ENCODE measurements at places on chromosomes 6 and 20.

DNA sequence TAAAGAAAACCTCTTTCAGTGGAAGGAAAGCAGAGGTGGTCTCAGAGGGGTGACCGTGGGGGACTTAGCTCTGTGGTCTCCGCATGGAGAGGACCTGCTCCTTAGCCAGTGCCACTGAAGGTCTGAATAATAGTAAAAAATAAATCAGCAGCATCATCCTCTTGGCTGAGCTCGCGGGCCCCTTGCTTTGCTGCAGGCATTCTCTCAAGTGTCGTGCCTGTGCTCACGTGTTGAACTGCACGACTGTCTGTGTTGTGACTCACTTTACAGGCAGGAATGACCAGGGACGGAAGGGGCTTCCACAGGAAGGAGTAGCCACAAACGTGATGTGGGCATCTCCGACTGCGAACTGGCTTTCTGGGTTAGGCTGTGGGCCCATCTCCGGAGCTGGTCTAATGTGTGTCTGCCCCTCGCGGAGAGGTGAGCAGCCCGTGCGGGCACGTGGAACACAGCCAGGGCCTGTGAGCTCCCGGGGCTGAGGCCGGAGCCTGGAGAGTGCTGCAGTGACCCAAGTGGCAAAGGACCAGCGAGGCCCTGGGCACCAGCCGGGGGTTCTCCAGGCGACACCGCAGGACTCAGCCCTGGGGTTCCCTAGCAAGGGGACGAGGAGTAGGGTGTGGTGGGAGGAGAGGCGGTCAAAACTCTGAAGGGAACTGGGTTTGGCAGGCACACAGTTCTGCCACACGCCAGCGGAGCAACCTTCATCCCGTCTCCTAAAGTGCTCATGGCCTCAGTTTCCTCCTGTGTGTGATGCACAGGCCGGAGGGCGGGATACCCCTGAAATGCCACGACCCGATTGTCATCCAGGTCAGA is 89.2 kb downstream of the RAMACL start:
- no peak for DNase-seq

- DNase-seq: peak; percentile 15
Measured at GRCh38 chr6:69796073-69796641, 653 bp downstream of the LMBRD1 start.

GRCh38 chr20:14902432-14903089 is 565.1 kb upstream of the FLRT3 start:
- no peak for DNase-seq

- DNase-seq: no peak
Measured at GRCh38 chr20:33282991-33283555, at the start of gene BPIFB1. Gene BPIFB1, plus strand, starts transcription at chr20:33283214. Its CDS starts 2,860 bp downstream, at chr20:33286074.

- DNase-seq: no peak
Measured at GRCh38 chr20:42961771-42962170, 227.9 kb downstream of the PTPRT start.

GRCh38 chr20:10221021-10221420 is 2.4 kb downstream of the SNAP25 start:
- no peak for DNase-seq

DNA sequence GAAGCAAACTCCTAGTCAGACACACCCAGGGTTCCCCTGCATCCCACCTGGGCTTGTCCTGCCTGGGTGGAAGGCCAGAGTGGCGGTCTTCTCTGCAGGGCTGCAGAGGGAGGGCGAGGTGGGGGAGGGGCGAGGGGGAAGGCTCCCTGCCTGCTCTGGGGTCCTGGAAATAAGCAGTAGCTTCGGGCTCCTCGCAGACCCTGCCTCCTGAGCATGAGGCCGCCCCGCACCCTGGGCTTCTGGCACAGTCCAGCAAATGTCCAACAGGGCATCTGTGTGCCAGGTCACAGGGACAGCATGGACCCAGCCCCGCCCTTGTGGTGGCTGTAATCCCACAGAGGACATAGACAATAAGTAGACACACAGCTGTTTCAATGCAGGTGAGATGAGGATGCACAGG is 193.8 kb downstream of the TAF4 start:
- DNase-seq: no peak

DNA sequence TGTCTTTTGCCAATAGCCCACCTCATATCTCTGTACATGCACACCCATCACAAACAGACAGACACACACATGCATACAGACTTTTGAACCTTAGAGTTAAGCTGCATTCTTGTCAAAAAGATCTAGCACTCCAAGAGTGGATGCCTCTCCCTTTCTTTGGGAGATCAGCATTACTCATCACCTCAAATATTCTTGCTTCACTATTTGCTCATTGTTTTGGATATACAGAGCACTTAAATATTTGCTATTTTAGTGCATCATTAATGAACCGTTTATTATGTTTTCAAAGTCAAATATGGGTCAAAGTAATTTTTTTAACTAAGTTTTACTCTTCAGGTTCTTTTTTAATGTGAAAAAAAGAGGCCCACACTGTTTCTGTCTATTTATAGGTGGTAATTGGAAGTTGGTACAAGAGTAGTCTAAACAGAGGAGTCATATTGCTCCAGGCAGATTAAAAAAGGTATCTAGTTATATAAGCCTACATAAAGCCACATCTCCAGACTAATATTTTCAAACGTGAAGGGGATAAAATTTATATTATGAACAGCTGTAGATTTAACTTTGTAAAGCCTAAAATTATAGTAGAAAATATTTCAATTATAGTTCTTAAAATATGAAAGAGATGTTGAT is 102.6 kb downstream of the FLRT3 start:
- DNase-seq: no peak

DNA sequence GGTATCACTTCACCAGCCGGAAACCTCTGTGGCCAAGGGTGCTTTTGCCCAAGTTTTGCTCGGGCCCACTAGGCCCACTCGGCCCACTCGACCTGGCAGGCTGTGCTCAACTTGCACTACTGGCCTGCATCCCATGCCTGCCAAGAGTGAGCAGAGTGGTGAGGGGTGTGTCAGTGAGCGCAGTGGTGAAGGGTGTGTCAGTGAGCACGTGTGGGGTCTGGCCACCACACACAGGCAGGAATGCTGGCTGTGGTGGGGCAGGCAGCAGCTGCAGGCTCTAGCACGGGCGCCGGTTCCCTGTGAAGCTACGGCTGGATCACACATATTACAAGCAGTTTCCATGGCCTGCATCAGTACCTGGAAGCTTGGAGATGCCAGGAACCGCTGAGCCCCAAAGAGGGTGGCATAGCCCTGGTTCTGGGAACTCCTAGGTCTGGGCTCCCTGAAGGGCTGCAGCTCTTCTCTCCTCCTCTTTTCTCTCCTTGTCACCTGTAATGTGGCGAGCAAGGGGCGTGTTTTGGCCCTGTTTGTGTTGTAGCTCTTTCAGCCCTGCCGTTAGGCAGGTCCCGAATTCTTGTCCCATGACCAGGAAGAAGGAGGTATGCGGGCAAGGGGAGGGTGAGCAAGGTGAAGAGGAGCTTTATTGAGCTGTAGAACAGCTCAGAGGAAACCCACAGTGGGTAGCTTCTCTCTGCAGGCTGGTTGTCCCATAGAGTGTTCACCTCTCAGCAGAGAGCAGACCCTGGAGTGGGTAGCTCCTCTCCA is 51.0 kb upstream of the CLDN20 start:
- no peak for DNase-seq

DNA sequence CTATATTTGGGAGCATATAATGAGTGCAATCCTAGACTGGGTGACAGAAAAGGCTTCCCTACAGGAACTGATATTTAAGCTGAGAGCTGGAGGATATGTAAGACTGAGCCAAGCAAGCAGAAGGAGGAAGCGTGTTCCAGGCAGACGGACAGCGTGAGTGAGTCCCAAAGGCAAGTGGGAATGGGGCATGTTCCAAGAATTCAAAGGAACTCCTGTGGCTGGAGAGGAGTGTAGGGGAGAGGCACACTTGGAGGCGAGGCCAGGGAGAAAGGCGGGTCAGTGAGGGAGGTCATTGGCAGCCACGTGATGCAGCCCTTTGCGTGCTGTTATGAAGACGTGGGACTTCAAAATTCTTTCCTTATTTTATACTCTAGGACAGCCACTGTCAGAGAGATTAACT is 27.9 kb upstream of the SGK1 start:
- DNase-seq: no peak

GRCh38 chr20:44038681-44039123 is 124.0 kb downstream of the TOX2 start:
- no peak for DNase-seq

GRCh38 chr6:132937466-132937906 is 123.1 kb downstream of the RPS12 start:
- DNase-seq: no peak

GRCh38 chr6:90264561-90264960 is 32.1 kb downstream of the BACH2 start:
- no peak for DNase-seq

GRCh38 chr6:32397252-32397920 is 9.6 kb downstream of the BTNL2 start:
- no peak for DNase-seq

All from activated T-cell treated with anti-CD3 and anti-CD28 coated beads for 24 hours (primary cell).